ENCODE measurements at places on chromosomes 13 and 19.

DNA sequence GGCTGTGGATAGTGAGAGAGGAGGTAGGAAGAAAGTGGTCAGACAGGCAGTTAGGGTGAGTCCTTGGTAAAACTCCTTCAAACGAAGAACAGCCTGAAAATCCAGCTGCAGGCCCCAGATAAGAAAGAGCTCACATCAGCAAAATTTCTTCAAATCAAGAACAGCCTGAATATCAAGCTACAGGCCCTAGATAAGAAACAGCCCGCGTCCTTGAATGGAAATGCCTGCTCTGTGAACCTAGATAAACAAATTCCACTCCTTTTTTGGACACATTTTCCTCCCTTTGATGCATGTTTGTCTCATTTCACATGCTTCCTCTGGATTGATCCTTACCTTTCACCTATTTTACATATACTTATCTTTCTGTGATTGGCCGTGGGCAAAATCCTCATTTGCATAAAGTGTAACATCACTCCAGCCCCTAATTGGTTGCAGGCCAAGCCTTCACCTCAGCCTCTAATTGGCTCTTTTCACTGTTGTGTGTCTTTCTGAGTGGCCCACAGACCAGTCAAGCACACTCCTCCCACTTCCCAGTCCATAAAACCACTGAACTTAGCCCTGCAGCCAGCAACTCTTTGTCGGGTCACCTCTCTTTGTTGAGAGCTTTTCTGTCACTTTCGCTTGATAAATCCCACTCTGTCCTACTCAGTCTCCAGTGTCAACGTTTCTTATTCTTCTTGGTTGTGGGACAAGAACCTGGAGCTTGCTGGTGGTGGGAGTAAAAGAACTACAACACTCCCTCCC is 6.0 kb upstream of the SULT2A1 start:
- no peaks in the 10 kb centered on the region for H3K36me3 ChIP-seq
- no peak overlapping the region for H3K4me3 ChIP-seq
- no peak overlapping the region for H3K27ac ChIP-seq
- H3K4me1 ChIP-seq, result no peaks in the 10 kb centered on the region
- H3K27me3 ChIP-seq, result no peaks in the 10 kb centered on the region

- H3K36me3 ChIP-seq, result peaks cover 2% of the 10 kb centered on the region
- H3K4me1 ChIP-seq, result peaks cover 46% of the 10 kb centered on the region
- H3K27me3 ChIP-seq, result no peaks in the 10 kb centered on the region
- no peak for DNase-seq
- H3K4me3 ChIP-seq, result no peak overlapping the region
Measured at GRCh38 chr13:114116734-114117133, 15.7 kb downstream of the RASA3 start.

- peaks cover 7% of the 10 kb centered on the region for H3K4me1 ChIP-seq
- no peaks in the 10 kb centered on the region for H3K27me3 ChIP-seq
- H3K4me3 ChIP-seq, result no peak overlapping the region
- peaks cover 27% of the 10 kb centered on the region for H3K36me3 ChIP-seq
- H3K27ac ChIP-seq, result no peak overlapping the region
Measured at GRCh38 chr19:8251025-8251472, 41.9 kb downstream of the CERS4 start.

DNA sequence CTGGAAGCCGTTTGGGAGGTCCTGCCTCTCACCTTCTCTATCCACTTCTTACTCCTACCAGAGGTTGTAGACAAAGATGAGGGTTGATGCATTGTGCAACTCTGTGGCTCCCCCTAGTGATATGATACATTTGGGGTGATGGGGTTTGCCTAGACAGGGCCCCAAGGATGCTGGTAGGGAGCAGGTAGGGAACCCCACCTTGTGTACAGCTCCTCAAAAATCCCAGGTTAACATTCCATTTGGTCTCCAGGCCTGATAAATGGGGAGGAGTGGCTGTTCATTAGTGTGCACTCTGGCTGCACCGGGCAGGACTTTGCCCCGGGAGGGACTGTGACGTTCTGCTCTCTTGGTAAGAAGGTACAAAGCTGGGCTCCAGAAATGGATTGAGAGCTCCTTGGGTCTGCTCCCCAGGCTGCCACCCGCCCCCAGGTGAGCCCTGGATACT is 19.2 kb downstream of the SIGLEC8 start:
- H3K27me3 ChIP-seq, result no peaks in the 10 kb centered on the region
- peaks cover 20% of the 10 kb centered on the region for H3K4me1 ChIP-seq
- DNase-seq, result peak; percentile 75
- H3K4me3 ChIP-seq, result no peak overlapping the region
- no peaks in the 10 kb centered on the region for H3K36me3 ChIP-seq

- DNase-seq, result peak; percentile 62
- H3K36me3 ChIP-seq, result no peaks in the 10 kb centered on the region
- H3K27me3 ChIP-seq, result no peaks in the 10 kb centered on the region
- H3K4me1 ChIP-seq, result peaks cover 32% of the 10 kb centered on the region
Measured at GRCh38 chr13:33728271-33729037, 89.5 kb upstream of the RFC3 start.

DNA sequence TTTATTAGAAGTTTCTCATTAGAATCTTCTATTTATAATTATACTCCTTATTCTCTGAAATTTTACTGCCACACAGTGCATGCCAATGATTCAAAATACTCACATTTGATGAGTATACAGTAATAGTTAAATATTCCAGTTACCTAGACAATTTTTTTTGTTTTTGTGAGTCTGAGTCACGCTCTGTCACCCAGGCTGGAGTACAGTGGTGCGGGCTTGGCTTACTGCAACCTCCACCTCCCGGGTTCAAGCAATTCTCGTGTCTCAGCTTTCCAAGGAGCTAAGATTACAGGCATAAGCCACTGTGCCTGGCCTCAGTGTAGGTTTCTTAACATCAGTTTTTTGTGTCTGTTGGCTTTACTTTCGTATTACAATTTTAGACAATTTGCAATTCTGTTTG is 87.1 kb downstream of the ZNF486 start:
- H3K27ac ChIP-seq, result no peak overlapping the region
- H3K4me1 ChIP-seq, result no peaks in the 10 kb centered on the region
- H3K27me3 ChIP-seq, result no peaks in the 10 kb centered on the region

DNA sequence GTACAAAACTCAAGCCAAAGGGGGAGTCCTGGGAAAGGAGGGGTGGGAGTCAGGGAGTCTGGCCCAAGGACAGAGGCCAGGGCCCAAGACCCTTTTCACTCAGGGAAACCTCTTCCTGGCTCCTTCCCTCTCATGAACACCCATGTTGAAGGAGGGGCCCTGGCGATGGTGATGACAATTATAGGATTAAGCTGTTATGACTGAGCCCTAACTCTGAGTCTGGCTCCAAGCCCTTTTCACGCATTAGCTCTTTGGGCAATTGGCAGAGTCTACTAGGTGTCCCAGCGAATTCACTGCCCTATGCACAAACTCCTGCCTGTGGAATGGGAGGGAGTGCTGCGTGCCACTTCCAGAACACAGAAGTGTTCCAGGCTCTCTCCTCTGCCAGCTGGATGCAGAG is 20.7 kb downstream of the ZNF575 start:
- no peak overlapping the region for H3K27ac ChIP-seq
- H3K4me3 ChIP-seq, result no peak overlapping the region
- peaks cover 7% of the 10 kb centered on the region for H3K36me3 ChIP-seq
- no peaks in the 10 kb centered on the region for H3K27me3 ChIP-seq

DNA sequence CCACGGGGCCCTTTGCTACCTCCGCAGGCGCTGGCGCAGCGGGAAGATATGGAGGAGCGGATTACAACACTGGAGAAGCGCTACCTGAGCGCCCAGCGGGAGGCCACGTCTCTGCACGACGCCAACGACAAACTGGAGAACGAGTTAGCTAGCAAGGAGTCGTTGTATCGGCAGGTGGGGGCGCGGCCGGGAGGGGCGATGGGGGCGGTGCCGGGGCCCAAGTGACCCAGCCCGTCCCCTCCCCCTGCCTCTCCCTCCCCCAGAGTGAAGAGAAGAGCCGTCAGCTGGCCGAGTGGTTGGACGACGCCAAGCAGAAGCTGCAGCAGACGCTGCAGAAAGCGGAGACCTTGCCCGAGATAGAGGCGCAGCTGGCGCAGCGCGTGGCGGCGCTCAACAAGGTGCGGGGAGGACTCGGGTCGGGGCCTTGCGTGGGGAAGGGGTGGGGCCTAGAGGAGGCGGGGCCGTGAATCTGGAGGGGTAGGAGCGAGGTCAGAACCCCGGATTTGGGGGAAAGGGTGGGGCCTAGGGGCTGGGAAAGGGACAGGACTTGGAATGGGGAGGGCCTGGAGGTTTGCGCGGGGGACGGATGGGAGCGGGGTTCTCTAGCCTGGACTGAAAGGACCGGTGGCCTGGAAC is 13.7 kb downstream of the PPFIA3 start:
- no peak overlapping the region for H3K27ac ChIP-seq
- no peaks in the 10 kb centered on the region for H3K36me3 ChIP-seq
- DNase-seq, result peak; percentile 29
- peaks cover 14% of the 10 kb centered on the region for H3K27me3 ChIP-seq
- H3K4me1 ChIP-seq, result peaks cover 11% of the 10 kb centered on the region

Measured in B cell (primary cell).